ENCODE measurements at places on chromosomes 4 and X.

DNA sequence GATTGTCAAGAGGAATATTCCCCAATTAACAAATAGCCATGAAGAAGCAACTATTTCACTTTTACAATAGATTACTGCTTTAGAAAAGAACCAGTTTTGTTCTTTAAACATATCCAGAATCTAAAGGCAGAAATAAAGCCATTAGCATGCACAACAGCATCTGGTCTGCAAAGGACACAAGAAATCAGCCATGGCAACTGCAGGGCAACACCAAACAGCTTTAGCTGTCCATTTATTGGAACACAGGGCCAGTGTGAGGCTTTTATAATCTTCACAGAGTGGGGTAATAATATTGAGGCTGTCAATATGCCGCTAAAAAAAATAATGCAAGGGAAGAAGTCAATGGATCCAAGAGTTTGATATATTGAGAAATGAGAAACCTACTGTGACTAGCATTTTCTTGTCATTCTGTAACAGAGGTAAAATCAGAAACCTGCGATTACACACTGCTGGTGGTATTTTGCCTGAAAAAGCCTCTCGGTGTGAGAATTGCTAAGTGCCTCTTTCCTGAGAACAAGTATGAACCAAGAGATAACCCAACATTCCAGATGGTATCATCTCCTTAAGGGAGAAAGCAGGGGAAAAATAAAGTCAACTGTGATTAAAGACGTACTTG is 2.7 kb upstream of the BANK1 start:
- no peak for DNase-seq

- no peak for DNase-seq
Measured at GRCh38 chr4:53551958-53552357, 39.3 kb downstream of the LNX1 start.

GRCh38 chr4:86934147-86934770 is 552 bp upstream of the AFF1 start:
- DNase-seq = no peak

DNA sequence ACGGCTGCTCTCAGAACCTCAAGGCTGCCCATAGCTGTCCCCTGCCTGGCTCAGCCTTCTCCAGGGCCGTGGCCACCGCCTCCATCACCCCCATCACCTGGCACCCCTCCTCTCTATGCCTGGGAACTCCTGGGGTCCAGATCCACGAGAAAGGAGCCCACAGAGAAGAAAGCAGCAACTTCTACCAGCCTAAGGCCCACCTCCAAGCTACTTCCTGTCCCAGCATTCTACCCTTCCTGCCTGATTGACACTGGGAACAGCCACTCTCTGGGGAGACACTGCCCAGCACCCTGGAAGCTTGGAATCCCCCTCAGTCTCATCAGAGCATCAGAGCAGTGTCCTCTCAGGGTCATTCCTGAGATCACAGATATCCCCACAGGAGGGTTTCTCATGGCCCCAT is 36.9 kb upstream of the PROM1 start:
- no peak for DNase-seq

DNA sequence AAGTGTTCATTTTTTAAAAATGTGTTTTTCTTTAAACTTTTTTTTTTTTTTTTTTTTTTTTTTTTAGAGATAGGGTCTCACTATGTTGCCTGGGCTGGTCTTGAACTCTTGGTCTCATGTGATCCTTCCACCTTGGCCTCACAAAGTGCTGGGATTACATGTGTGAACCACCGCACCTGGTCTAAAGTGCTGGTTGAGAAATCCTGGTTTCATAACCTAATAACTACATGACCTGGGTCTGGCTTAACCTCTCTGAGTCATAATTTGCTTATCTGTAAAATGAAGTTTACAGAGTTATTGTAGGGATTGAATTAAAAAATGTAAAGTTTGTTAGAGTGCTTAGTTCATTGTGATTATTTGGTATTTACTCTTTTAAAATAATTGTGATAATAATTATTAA is 5.2 kb downstream of the HSD17B13 start:
- no peak for DNase-seq

Data from activated CD4-positive, alpha-beta T cell treated with anti-CD3 and anti-CD28 coated beads, Interleukin-2, amount 50 U/mL, for 4 hours (primary cell).